ENCODE measurements at places on chromosomes 2 and 18.

- no peak for DNase-seq
These were observed 37.8 kb downstream of the FIGN start for GRCh38 chr2:163697846-163698637.

- no peak for DNase-seq
These were observed 137.0 kb downstream of the BCL11A start for GRCh38 chr2:60416221-60417008.

- DNase-seq: no peak
These were observed 12.9 kb downstream of the ARPC2 start for GRCh38 chr2:218229851-218230250.

DNA sequence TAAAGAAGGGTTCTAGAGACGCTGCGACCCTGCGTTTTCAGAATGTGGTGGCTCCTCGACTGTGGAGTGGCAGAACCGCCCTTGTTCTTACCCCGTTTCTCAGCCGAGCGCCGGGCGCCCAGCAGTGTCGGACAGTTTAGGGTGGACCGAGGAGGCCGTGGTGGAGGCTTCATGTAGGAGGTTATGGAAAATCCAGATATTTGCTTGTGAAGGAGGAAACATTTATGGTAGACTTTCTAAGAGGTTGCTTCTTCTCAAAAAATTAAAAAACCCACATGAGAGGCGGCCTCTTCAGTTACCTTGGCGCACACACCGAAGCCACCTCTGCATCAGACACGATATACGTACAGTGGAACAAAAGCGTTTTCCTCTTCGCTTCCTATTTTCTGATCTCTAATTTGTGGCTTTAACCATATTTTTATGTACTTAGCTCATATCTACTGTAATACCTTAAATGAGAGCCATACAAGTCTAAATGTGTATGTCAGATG is 120.8 kb downstream of the NFATC1 start:
- DNase-seq: no peak

DNA sequence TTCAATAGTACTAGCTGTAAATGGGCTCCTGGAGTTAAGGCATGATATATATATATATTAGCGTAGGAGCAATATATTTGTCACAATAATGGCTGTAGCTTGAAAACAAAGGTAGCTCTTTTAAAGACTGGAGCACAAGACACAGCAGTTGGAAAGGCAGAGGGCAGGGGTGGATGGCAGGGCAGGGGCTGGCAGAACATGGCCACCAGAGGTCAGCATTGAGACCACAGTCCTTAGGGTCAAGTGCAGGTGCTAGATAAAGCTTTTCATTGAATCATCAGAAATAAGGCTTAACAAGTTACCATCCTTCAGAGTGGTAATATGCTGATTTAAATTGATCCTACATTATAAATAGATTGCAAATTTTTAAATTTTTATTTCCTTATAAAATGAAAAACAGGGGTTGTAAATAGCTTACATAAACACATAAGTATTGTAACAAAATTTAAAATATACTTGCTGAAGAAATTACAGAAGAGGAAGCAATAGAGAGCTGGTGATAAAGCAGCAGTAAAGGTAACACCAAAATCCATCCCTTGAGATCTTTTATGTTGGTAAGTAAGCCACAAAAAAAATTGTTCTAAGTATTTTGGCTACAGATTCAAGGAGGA is 161.2 kb upstream of the PIEZO2 start:
- DNase-seq: no peak

GRCh38 chr2:233477548-233478433 is 88.8 kb downstream of the USP40 start:
- DNase-seq: no peak

DNA sequence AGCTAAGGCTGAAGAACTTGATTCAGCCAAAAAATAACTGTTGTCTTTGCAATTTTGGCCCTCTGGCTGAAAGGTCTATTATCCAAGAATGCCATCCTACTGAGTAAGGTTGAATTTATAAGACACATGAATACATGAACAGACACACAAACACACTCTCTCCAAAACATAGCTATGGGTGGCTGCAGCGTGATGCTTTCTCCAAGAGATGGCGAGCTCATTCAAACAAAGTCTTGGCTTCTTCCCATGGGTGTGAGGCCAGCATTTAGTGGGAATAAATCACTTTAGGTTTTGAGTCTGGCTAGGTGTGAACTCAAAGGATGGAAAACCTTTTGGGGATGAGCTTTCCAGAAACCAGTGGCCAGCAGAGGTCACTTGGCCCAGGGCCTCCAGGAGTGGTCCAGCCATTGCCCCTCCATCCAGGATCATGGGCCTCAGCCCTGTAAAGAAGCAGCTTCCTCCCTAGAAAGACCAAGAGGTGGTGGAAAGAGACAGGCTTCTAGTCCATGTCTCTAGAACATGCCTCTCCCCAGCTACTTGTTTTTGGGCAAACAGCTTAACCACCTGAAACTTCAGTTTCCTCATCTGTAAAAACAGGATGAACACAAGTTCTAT is 11.0 kb upstream of the OSR1 start:
- DNase-seq: no peak

DNA sequence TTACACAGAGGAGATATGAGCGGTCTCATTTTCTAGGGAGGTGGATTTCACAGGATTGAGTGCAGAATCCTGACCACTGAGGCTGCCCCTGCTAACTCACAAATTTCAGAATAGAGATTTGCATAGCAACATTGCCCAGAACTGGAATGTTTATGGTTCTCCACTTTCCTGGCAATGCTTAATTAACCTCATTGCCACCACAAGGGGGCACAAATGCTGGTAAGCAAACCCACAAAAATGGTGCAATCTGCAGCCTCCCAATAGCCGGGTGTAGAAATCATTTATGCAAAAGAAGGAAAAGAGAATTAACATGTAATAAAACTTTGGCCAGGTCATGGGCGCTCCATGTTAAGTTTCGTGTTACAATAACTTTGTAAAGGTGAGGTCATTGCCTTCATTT is 112.4 kb downstream of the CYRIA start:
- no peak for DNase-seq

GRCh38 chr18:58026395-58026794 is 17.6 kb upstream of the NEDD4L start:
- no peak for DNase-seq

- no peak for DNase-seq
These were observed 520.8 kb downstream of the PARD3B start for GRCh38 chr2:205066081-205066480.

DNA sequence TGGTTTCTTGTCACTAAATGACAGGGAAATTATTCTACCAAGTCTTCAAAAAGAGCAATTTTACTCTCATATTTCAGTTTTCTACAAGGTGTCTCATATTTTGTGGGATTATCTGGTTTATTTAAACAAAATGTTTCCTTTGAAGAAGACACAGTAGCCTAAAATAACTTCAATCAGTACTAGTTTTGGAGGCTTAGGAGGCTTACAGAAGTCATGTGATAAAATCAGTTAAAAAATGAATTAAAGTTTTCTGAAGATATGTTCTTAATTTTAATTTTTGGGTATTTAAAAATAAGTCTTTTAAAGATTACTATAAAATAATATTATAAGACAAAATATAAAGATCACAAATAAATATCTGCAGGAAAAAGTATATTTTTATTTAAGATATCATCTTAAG is 95.9 kb downstream of the XIRP2 start:
- no peak for DNase-seq

DNA sequence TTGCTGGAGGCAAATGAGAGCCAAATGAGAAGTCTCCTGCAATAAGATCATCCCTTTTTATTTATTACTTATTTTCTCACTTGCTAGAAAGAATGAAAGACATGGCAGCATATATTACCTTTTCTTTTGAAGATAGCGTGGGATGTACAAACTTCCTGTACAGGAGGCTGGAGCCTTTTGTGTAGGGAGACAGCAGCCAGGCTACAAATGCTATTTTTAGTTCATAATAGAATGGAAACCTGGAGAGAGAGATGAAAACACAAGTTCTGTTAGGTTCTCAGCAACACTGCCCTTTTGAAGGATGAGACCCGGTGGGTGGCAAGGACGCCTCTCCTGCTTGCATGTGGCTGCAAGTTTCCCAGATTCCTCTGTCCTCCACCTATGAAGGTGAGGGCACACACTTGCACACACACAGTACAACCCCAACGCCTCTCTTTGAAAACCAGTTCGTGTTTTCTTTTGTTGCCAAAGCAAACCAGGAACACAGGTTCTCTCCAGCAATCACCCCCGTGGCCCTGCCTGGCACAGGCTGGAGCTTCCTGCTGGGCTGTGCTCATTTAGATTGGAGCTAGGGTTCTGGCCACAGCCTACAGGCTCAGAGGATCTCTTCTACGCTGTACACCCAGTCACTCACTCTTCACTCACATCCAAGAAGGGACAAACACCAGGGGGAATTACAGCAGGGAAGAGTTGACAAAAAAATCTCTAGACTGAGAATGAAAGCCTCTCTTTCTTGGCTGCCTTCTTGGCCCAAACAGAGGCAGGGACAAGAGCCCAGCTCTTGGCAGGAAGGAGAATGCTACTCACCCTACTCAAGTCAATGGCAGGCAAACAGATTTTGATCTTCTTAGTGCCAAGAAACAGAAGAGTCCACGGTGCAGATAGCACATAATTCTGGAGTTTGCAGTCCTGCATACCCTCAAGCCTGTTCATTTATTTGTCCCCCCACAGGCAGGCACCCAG is 55.6 kb downstream of the MRPL35 start:
- no peak for DNase-seq

DNA sequence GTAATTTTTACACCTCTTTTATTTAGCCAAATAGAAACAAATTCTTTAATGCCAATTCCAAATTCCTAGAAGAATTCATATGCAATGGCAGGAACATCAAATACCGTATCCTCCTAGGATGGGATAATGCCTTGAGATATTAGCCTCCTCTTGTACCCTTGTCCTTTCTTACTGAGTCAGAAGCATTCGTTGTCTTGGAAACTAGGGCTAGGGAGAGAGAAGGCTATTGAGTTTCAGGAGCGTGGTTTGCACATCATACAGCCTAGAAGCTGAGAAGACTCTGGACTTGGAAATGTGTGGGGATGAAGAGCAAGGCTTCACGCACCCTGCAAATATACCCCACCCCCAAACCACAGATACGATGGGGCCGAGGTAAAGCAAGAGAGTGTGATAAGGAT is 300.7 kb downstream of the SP3 start:
- no peak for DNase-seq

DNA sequence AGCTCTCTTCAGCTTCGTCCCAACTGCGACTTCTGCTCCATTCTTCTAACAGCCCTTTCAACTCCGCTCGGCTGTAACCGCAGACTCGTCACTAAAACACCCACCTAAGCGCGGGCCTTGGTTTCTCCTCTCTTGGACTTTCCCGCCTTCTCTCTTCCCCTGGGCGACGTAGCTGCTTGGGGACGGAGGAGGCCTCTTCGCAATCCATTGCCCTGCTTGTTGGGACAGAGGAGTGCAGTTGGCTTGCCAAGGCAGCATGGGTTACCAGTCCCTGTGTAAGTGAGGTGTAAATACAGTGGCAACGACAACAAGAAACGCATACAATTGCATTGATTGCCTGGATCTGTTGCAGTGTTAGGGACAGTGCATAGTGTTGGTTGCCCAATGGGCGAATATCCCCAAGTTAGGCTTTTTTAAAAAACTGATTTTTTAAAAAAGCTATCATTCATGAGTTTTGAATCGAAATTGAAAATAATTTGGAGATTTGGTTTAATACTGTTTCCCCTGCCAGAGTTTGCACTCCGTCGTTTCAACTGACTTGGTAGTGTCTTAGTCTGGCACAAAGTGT is 484 bp upstream of the DARS1 start:
- DNase-seq: peak; percentile 52

DNA sequence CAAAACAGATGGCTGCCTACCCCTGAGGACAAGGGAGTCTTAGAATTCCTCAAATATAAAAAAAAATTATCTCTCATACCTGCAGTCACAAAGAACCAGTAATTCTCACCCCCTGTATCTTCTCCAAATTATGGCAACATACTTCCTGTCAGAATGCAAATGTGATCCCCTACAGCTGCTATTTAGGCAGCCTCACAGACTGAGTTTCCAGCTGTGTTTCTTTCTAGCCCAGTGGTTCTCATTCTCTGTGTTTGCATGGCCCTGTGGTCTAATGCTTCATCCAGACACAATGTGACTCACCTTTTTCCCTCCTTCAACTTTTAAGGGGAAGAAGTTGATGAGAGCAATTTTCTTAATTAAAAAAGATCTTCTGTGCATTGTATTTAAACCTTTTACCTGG is 726.3 kb downstream of the TSN start:
- no peak for DNase-seq

- no peak for DNase-seq
These were observed 186.7 kb downstream of the TDRD15 start for GRCh38 chr2:21310493-21310892.

GRCh38 chr2:43293744-43294695 is 67.6 kb upstream of the ZFP36L2 start:
- DNase-seq: no peak

- DNase-seq: no peak
These were observed 13.1 kb downstream of the GPR45 start for GRCh38 chr2:105254531-105255210.

DNA sequence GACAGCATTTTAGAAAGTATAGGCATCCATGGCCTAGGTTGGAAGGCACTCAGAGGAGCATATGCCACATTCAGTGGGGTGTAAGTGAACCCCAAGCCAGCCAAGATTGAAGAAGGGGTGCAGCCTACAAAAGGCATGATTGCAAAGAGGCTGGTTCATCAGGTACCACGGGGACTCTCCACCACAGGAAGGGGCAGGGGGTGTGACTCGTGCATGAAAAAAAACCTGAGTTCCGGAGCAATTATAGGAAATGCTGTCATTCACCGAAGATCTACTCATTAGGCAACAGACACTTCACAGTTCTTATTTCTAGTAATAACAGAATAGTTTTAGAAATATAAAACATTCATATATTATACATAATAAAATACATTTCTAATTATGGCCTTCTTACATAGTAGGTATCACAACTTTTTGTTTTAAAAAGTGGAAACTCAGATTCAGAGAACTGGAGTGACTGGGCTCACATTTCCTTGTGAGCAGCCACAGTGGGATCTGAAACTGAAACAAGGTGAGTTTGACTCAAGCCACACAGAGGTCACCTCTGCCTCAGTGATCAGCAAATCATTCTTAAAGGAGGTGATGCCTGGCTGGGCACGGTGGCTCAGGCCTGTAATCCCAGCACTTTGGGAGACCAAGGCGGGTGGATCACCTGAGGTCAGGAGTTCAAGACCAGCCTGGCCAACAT is 188.4 kb upstream of the GYPC start:
- no peak for DNase-seq

DNA sequence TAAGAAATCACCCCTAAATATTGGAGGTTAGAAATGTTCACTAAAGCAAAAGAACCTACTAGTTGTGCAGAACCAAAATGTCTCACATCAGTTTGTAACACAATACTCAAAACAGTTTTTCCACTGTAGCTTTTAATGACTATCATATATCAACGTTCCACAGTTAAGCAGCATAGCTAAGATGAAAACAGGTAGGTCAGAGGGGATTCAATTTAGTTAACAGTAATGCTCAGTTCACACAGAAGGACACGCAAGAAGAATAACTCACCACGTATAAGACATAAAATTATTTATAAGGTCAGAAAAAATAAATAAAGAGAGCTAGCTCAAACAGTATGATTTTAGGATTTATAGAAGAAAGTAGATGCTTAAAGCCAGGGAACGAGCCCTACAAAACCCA is 118.9 kb upstream of the CCDC150 start:
- DNase-seq: no peak

Data from activated naive CD4-positive, alpha-beta T cell (primary cell).